ENCODE measurements at places on chromosomes 1 and 21.

GRCh38 chr21:40408561-40408960 is 438.4 kb downstream of the DSCAM start:
- no peak for DNase-seq

DNA sequence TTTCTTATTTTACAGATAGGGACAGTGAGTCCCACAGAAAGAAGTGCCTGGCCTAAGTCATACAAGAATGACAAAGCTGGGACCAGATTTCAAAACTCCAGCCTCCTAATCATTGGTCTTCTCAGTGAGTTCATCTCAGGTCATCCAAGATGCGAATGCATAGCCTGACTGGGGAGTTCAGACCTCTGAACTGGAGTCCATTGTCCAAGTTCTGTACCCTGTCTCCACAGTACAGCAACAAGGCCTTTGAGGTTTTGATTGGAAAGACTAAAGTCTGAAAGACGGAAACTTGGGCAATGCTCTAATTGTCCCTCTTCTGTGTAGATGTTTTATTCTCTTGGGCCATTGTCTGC is 62.0 kb downstream of the TNN start:
- peak; percentile 21 for DNase-seq

- DNase-seq: peak; percentile 92
Measured at GRCh38 chr1:27136998-27137542, 17.9 kb downstream of the SLC9A1 start.

DNA sequence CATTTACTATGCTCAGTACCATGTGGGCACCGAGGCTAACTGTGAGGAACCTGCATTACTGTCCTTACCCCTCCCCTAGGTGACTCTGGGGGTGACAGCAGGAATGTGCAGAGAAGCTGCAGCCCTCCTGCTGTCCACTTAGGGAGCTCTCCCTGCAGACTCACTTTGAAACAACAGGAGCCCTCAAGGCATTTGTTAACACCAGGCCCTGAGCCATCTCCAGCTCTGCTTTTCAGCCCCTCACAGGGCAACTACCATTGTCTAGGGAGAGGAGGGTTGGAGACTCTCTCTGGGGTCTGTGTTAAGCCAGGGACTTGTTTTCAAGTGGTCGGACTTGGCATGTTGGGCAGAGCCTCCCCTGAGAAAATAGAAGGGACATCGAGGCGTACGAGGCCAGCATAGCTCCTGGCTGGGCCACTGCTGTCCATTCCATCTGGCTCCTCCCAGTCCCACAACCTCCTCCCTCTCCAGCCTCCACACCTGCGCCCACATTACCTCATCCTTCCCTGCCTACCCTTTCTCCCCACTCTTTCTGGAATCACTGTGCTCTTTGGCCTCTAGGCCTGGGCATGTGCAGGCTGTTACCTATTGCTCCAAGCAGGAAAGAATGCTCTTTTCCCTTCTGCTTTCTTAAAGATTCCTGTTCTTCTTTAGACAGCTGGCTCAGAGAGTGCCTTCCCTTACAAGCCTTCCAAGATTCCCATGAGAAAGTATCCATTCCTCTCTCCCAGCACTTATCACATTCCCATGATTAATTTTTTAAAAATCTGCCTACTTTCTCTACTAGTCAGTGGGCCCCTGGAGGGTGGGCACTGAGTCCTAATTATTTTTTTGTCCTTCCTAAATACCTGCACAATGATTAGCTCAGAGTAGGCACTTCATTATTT is 102.7 kb upstream of the GCLM start:
- DNase-seq: no peak

GRCh38 chr1:21759818-21760217 is 23.1 kb downstream of the USP48 start:
- no peak for DNase-seq

DNA sequence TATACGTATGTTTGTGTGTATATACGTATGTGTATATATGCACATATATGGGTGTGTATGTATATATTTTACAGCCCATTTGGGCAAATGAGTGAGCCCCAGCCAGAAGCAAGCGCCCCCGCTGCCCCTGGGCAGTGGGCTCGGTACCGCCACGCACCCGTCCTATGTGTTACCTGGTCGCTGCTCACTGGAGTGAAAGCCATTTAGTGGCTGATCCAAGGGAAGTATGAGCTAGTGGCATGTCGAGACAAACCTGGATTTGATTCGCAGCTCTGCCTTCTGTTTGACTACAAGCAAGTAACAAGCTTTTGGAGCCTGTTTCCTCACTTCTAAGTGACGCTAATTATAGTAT is 35.8 kb upstream of the JAK1 start:
- no peak for DNase-seq

DNA sequence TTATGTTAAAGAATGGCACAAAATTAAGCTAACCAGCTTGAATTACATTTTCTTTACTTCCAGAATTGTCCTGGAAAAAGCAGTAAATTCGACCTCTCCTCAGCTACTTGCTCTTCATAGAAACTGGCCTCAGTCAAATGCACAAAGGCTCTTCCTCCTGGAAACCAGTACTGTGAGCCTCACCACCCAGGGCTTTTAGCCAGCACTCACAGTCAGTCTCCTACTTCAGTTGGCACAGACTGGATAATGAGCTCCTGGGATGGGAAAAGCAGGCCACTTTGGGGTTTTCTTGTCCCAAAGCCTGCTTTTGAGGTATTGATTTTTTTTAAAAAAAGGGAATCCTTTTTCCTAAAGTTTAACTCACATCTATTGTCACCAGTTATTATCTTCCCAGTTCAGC is 40.4 kb downstream of the SCYL3 start:
- no peak for DNase-seq

DNA sequence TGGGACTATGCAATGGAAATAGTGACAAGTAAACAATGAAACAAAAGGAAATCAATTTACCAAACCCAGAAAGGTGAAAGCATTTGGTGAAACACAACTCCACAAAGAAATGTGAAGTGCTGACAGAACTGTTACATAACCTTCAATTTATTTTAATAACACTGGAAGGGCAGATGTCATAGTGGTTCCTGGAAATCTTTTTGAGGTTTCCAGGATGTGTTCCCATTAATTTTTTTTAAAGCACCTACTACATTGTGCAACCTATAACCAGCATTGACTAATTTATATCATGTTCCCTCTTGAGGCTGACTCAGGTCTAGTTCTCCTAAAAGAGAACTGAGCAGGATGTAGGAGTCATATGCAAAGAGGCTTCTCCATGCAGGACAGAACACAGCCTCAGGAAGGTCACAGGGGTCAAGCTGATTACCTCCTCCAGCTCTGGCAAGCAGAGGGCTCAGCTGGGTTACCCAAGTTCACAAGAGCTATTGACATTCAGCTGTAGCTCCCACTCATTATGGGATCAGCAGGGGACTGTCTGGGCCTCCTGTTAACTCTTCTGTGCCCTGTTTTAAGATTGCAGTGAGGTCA is 157.1 kb upstream of the NRIP1 start:
- peak; percentile 83 for DNase-seq

DNA sequence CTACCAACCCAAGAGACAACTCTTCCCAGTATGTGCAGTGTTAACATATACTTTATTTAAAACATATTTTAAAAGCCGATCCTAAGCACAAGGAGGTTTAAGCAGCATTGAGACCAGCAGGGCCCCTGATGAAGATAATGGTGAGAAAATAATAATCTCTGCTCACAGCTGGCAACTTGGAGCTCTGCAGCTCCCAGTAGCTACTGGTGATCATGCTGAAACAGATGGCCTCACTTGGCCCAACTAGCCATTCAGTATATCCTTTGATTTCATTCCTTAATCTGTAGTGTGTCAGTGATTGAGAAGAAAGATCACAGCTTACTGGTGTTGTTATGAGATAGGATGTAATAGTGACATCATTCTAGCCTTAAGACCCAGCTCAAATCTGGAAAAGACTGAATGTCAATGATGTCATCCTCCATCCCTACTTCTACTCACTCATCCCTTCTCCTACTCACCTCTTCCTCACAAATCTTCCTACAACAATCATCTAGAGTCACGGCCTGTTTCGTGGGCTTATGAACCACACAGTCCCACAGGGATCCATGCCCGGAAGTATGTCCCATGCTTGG is 817.9 kb downstream of the PLA2G4A start:
- no peak for DNase-seq

DNA sequence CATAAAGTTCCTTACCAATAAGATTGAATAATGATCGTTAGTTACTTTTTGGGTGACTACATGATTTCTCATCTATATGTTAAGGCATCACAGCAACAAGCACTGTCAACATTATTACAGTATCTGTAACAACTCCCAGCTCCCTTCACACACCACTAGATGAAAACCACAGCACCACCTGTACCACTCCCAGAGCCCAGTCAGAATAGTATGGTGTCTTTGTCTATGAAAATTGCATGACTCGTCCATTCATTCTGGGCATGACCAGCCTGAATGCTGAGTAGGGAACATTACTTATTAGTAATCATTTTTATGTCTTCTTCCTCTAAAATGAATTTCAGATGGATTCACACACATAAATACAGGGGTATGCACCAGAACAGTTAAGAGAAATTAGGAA is 7.0 kb downstream of the OLFML2B start:
- DNase-seq: peak; percentile 41

GRCh38 chr1:245956225-245956624 is 550.9 kb downstream of the SMYD3 start:
- DNase-seq: no peak

DNA sequence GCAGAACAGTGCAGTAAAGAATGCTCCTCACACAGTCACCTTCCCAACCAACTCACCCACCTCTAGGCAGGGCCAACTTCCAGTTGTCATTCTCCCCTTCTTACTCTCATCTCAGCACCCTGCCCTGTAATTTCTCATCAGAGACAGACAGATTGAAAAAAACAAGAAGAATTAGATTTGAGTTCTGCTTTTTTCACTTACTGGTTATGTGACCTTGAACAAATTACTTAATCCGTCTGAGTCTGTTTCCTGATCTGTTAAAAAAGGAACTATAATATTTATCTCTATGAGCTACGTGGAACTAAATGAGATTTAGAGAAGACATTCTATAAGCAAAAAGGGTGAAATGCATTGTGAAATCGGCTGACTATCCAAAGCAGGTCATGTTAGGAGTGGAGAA is 330.3 kb downstream of the ZNF326 start:
- DNase-seq: peak; percentile 82

DNA sequence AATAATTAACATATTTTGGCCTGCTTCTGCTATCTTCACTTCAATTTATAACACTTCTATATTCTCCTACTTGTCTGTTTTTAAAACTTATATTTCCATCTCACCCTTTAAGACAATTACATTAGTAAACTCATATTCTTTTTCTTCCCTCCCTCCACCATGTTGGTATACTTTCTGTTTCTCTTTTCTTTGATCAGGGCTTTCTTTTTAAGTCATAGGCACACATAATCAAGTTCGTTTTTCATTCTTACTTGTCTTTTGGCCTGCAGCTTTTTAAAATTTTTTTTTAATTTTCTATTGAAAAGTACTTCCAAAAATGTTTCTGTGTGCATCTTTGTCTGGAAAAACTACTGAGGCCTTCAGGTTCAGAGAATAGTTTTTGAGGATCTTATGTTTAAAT is 2.3 kb downstream of the PYHIN1 start:
- DNase-seq: no peak

- DNase-seq: no peak
Measured at GRCh38 chr1:26132128-26132833, 20.7 kb downstream of the PDIK1L start.

GRCh38 chr1:214280386-214281020 is 456 bp upstream of the SMYD2 start:
- DNase-seq: peak; percentile 70

GRCh38 chr1:5913876-5914275 is 78.3 kb downstream of the NPHP4 start:
- DNase-seq: no peak

GRCh38 chr21:26068776-26069175 is 101.8 kb downstream of the APP start:
- no peak for DNase-seq

DNA sequence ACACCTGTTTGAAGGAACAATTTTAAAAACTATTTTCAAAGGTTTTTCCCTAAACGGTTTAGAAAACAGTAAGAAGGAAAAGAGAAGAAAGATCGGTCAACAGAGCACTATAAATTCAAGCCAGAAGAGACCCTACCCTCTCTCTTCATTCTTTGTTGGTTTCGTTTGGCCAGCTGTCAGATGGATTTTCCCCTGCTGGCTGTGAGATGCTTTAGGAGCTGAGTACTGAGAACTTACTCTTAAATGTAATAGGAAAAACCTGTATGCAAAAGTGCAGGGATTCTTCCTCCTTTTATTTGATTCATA is 1.3 kb upstream of the TXNIP start:
- no peak for DNase-seq

- DNase-seq: no peak
Measured at GRCh38 chr1:30300669-30301068, 422.7 kb downstream of the MATN1 start.

GRCh38 chr1:171983584-171983983 is 142.3 kb downstream of the DNM3 start:
- no peak for DNase-seq

GRCh38 chr1:3598051-3598491 is 13.2 kb downstream of the MEGF6 start:
- DNase-seq: no peak

- no peak for DNase-seq
Measured at GRCh38 chr1:196462086-196462485, 146.2 kb downstream of the KCNT2 start.

GRCh38 chr1:208212893-208213292 is 31.3 kb downstream of the PLXNA2 start:
- DNase-seq: no peak

- no peak for DNase-seq
Measured at GRCh38 chr1:27562021-27562420, 41.9 kb downstream of the AHDC1 start.

DNA sequence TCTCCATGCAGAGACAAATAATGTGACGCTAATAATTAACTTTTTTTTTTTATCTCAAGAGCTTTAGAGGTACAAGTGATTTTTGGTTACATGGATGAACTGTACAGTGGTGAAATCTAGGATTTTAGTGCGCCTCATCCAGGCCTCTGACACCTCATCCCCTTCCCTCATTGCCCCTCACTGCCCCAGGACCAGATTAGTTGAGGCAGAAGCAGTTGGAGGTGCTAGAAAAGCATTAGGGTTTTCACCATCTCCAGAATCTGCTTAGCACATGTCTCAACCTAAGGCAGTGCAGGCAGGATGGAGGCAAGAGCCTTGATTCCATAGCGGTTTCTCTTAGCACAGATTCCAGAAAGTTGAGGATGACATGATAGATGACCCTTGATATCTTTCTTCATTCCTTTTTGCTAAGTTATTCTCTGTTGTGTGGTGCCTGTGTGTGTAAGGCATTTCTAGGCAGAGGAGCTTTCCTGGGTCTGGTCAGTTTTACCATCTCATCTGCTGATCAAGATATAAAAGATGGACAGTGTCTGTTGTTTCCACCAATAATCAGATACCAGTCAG is 16.3 kb upstream of the IL10 start:
- no peak for DNase-seq

DNA sequence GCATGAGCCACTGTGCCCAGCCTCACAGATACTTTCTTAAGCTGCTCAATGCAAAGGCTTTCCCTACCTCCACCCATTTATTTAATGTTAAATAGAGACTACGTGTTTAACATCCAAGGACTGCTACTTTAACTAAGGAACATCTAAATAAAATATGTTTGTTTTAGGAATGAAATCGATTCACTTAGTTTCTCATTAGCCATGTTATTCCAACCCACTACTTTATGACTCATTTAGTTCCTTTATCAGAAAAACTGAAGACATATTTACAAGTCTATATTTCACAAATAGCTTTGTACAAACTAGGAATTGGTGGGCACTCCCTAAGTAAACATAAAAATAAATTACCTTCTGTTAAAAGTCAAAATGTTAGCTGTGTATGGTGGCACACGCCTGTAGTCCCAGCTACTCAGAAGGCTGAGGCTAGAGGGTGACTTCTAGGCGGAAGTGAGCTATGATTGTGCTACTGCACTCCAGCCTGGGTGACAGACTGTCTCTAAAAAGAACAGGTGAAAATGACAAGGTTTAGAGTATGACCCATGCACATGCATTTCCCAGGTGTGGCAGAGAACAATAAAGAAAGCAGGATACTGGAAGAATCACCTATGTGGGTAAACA is 39.9 kb upstream of the AK4 start:
- no peak for DNase-seq
